ENCODE measurements at places on chromosomes 3 and 15.

GRCh38 chr3:19348941-19349564, 200.7 kb downstream of the KCNH8 start:
- no peak for DNase-seq

DNA sequence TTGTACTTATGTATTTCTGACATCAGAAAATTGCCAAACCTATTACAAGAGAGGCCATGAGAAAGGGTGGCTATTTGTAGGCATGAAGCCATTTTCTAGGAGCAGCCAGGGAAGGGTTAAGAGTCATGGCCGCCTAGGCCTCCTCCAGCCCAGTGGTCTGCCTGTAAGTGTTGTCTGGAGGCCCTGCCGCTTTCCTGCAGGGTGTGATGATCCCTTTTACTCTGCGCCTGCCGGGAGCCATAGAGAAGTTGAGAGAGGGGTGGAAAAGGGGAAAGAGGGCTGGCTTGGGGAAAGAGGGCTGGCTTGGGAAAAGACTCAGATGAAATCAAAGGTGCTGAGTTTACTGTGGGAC, 29.1 kb upstream of the KCTD6 start:
- no peak for DNase-seq

DNA sequence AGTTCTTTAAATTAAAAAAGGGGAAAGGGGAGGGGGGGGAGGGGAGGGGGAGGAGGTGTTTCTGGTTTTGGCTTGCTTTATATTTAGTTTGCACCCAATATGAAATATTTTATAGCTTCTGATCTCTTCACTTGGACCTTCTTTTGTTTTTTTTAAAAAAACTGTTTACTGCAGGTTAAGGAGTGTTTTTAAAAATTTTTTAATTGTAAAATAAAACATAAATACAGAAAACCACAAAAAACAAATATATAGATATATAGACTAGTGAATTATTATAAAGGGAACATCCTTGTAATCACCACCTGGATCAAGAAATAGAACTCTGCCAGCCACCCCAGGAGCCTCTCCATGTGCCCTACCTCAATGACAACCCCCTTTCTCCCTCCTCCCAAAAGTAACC, 861 bp upstream of the MYLK start:
- no peak for DNase-seq

DNA sequence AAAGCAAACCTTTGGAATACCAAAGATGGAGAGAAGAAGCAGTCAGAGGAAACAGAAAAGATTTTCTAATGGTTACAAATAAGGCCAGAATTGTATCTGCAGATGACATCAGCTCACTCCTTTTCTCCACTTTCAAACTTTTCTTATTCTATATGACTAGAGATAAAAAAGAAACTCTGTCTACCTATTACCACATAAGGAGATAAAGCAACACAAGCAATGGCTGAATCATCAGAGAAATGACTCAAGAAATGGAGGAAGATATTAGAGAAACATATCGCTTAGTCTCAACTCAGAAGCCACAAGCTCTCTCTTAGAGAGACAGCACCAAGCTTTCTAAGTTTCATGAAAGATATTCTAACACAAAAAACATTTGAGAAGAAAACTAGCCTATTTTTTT, 784.0 kb downstream of the ZPLD1 start:
- no peak for DNase-seq
